ENCODE measurements at places on chromosomes 3 and 15.
A peak's percentile ranks its signal among the peaks of the same experiment; 100 is the strongest.

GRCh38 chr3:129518038-129518561 lies 10.3 kb upstream of the RHO start:
- no peak for DNase-seq

DNA sequence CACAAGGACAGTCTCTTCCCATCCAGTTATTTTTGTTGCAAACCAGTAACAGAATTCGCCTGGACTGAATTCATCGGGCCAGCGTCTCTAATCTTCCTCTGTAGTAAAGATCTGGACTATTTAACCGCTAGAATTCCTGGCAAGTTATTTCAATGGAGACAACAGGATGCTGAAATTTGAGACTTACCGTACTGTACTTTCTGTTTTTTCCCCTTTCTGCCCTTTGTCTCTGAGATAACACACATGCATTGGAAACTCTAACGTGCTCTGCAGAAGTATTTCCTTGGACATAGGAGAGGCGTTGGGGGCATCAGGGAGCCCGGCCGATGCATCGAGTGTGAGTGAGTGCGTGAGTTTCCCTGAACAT lies 61.5 kb downstream of the ASB7 start:
- no peak for DNase-seq

DNA sequence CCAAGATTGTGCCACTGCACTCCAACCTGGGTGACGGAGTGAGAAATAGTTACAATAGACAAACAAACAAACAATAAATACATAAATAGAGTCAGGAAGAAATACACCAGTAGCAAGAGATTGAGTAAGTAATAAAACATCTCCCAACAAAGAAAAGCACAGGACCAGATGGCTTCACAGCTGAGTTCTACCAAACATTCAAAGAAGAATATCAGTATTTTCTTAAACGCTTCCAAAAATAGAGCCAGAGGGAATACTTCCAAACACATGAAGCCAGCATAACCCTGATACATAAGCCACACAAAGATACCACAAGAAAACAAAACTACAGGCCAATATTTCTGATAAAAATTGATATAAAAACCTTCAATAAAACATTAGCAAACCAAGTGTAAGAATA lies 30.7 kb upstream of the IGSF10 start:
- DNase-seq: no peak

DNA sequence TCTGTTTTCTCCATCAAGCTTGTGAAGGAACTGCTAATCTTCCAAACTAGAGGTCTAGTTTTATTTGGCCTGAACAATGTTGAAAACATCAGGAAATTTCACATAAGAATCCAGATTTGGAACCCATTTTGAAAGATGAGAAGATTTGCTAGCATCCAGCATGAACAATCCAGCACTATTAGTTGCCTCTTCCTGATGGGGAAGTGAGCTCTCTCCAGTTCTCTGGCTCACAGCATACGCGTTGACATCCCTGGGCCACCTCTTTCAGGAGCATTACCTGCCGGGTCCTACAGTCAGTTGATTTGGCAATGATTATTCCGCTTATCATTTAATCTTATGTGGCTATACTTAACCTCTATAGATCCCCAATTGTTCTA lies 10.9 kb downstream of the GPR87 start:
- DNase-seq: peak; percentile 56

DNA sequence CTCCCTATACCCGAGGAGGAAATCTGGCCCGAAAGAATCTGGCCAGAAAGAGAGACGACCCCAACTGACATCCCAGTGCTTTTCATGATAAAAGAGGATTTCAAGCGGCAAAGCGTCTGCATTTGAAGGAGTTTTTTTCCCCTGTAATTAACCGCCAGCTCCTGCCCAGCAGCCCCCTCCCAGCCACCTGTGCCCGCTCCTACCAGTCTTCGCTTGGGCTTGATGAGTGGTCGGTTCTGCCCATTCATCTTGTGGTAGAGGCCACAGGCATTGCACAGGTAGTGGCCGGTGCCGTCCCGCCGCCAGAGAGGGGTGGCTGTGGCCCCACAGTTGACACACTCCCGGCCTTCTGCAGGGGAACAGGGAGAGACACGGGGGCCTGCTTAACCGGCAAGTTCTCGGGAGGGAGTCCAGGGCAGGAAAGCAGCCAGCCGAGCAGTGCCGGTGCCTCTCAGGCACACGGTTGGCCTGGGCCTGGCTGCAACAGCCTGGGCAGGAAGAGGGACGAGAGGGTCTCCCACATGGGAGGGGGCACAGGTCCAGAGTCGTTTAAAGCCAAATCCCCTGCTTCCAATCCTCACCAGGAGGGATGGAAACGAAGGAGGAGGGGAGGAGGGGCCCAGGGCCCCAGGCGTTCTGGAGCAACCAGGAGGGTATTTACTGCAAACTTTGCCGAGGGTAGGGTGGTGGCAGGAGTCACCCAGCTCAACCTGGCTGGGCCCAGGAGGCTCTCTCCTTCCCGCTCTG lies 9.2 kb downstream of the GATA2 start:
- no peak for DNase-seq

All from AG10803 (cell line).